ENCODE measurements at places on chromosomes 7 and 10. TPM values are rescaled to one million over a fixed set of nuclear protein-coding genes. Genes with fewer than 3 reads are reported as not detected.

C7orf25 gene
- total RNA-seq = 6.6 TPM

MSS51 gene
- 1.1 TPM for total RNA-seq

MRC1 gene
- not detected for total RNA-seq

PPP1R3A gene
- under 0.01 TPM for total RNA-seq

RP9 gene
- total RNA-seq = 9.4 TPM

NME8 gene
- not detected for total RNA-seq

ATRNL1 gene
- total RNA-seq = 0.16 TPM

AZGP1 gene
- not detected for total RNA-seq

PLEKHS1 gene
- total RNA-seq = not detected

ADRB1 gene
- not detected for total RNA-seq

KIAA1549 gene
- total RNA-seq = 0.63 TPM

VPS37D gene
- total RNA-seq = 7.5 TPM

PIP gene
- total RNA-seq = not detected

COL1A2 gene
- total RNA-seq = 4,873 TPM

LRRC18 gene
- not detected for total RNA-seq

IPMK gene
- 1.9 TPM for total RNA-seq

ABI1 gene
- total RNA-seq = 20.3 TPM

CCDC201 gene
- total RNA-seq = not detected

TMEM176A gene
- not detected for total RNA-seq

EPHB4 gene
- total RNA-seq = 41.0 TPM

TCTN3 gene
- 26.6 TPM for total RNA-seq

CYP2C19 gene
- total RNA-seq = not detected

CHST3 gene
- 16.9 TPM for total RNA-seq

SORCS1 gene
- total RNA-seq = not detected

TMEM139 gene
- total RNA-seq = 0.09 TPM

GIGYF1 gene
- total RNA-seq = 22.8 TPM

MRLN gene
- total RNA-seq = not detected

ADK gene
- 25.4 TPM for total RNA-seq

SSC4D gene
- 0.47 TPM for total RNA-seq

CYP2C8 gene
- under 0.01 TPM for total RNA-seq

PLA2G12B gene
- not detected for total RNA-seq

CALML5 gene
- total RNA-seq = not detected

SLC13A1 gene
- not detected for total RNA-seq

LBX1 gene
- under 0.01 TPM for total RNA-seq

PROSER2 gene
- 1.2 TPM for total RNA-seq

NANOS1 gene
- total RNA-seq = 0.09 TPM

DIP2C gene
- total RNA-seq = 12.3 TPM

SMKR1 gene
- total RNA-seq = not detected

MYL7 gene
- not detected for total RNA-seq

MICALL2 gene
- 18.1 TPM for total RNA-seq

TMEM270 gene
- total RNA-seq = not detected

COL17A1 gene
- 0.94 TPM for total RNA-seq

ZNF488 gene
- not detected for total RNA-seq
